Heart left ventricle (tissue), 16 donors: ENCODE measurements at places on chromosomes 16 and 17. TPM values are rescaled to one million over a fixed set of nuclear protein-coding genes. Genes with fewer than 3 reads are reported as not detected.

DNA sequence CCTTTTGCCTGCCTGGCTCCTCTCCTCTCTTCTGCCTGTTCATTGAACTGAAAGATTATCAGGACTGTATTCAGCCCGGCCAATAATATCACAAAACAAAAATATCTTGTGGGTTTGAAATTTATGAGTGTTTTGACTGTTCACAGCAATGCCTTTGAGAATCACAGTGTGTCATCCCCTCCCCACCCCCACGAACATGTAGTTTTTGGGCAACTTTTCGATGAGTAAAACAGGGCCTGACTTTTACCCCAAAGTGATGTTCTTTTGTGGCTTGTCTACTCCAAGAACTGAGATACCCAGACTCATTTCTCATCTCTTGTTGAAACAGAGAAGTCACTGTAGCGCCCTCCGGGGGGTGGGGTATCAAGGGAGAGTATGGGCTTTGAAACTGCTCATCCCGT, 675.7 kb downstream of the WWOX start:
- H3K27me3 ChIP-seq: no peaks in the 10 kb centered on the region
- no peak for DNase-seq
- no peak overlapping the region for H3K27ac ChIP-seq
- peaks cover 3% of the 10 kb centered on the region for H3K4me1 ChIP-seq
- H3K4me3 ChIP-seq: no peak overlapping the region
- no peaks in the 10 kb centered on the region for H3K36me3 ChIP-seq

The CSH1 gene
- not detected for total RNA-seq

DNA sequence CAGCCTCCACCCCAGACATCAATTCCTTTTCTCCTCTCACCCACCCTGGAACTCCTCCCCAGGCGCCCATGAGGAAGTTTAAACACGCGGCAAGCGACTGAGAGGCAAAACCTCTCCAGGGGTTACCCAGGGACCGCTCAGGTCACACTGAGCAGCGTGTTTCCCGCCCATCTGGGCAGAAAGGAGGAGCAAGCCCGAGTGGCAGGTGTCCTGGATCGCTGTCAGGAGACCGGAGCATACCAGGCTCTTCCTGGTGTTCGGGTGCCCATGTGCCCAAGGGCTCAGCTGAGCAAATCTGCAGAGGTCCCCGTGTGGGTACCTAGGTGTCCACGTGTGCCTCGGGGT, 491 bp downstream of the SLC25A19 start:
- H3K27ac ChIP-seq: peak overlapping the region; percentile 94
- H3K4me3 ChIP-seq: peak overlapping the region; percentile 93
- no peaks in the 10 kb centered on the region for H3K27me3 ChIP-seq
- H3K36me3 ChIP-seq: no peaks in the 10 kb centered on the region

- DNase-seq: no peak
- peaks cover 10% of the 10 kb centered on the region for H3K27me3 ChIP-seq
- no peaks in the 10 kb centered on the region for H3K36me3 ChIP-seq
- H3K4me3 ChIP-seq: no peak overlapping the region
- peaks cover 19% of the 10 kb centered on the region for H3K4me1 ChIP-seq
- H3K27ac ChIP-seq: no peak overlapping the region
These were observed 5.1 kb upstream of the SOX8 start for GRCh38 chr16:976389-976931.

GRCh38 chr16:19874851-19875546, 9.6 kb downstream of the GPRC5B start:
- H3K4me3 ChIP-seq: no peak overlapping the region
- H3K36me3 ChIP-seq: peaks cover 28% of the 10 kb centered on the region
- peaks cover 64% of the 10 kb centered on the region for H3K4me1 ChIP-seq
- H3K27ac ChIP-seq: peak overlapping the region; percentile 78
- no peak for DNase-seq

The ATP2A1 gene
- total RNA-seq: 0.15 TPM

DNA sequence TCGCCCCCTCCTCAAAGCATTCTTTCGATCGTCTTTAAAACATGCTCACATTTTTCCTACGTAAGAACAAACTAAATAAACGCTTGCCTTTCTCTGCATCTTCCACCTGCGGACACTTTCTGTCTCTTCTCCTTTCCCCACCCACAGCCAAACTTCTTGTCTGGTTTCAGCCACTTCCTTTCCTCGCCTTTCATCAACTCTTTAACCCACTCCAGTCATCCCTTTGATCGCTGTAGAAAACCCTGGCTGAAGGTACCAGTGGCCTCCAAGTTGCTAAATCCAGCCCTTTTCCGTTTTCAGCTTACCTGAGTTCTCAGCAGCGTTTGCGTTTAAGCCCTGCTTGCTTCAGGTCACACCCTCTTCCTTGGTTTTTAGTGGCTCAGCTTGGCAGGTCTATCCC, 483 bp downstream of the RPA1 start:
- H3K27me3 ChIP-seq: no peaks in the 10 kb centered on the region
- H3K4me1 ChIP-seq: peaks cover 42% of the 10 kb centered on the region
- H3K36me3 ChIP-seq: no peaks in the 10 kb centered on the region
- peak overlapping the region; percentile 88 for H3K4me3 ChIP-seq
- peak overlapping the region; percentile 70 for H3K27ac ChIP-seq

GRCh38 chr16:14309001-14309886, 238.1 kb downstream of the MRTFB start:
- peaks cover 66% of the 10 kb centered on the region for H3K4me1 ChIP-seq
- no peaks in the 10 kb centered on the region for H3K27me3 ChIP-seq
- H3K4me3 ChIP-seq: peak overlapping the region; percentile 24
- DNase-seq: no peak
- H3K36me3 ChIP-seq: no peaks in the 10 kb centered on the region
- no peak overlapping the region for H3K27ac ChIP-seq

GRCh38 chr16:50697881-50698767, 4.7 kb downstream of the NOD2 start:
- H3K4me3 ChIP-seq: peak overlapping the region; percentile 41
- peak; percentile 54 for DNase-seq
- H3K4me1 ChIP-seq: peaks cover 25% of the 10 kb centered on the region
- H3K36me3 ChIP-seq: no peaks in the 10 kb centered on the region
- H3K27ac ChIP-seq: peak overlapping the region; percentile 63

The TP53TG3C gene
- not detected for total RNA-seq

- no peak for DNase-seq
- H3K4me1 ChIP-seq: peaks cover 37% of the 10 kb centered on the region
- H3K4me3 ChIP-seq: peak overlapping the region; percentile 96
- H3K27me3 ChIP-seq: no peaks in the 10 kb centered on the region
- H3K27ac ChIP-seq: peak overlapping the region; percentile 94
These were observed 1.4 kb downstream of the NFAT5 start for GRCh38 chr16:69566981-69567680.

DNA sequence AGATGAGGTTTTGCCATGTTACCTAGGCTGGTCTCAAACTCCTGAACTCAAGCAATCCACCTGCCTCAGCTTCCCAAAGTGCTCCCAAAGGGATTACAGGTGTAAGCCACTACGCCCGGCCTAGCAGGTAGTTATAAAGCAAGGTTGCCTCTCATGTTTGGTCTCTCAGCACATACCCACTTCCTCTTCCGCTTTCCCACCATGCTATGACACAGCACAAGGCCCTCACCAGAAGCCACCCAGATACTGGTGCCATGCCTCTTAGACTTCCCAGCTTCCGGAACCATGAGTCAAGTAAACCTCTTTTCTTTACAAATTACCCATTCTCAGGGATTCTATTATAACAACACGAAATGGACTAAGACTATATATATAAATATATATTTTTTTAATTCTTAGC, 143.6 kb downstream of the COPRS start:
- H3K4me1 ChIP-seq: no peaks in the 10 kb centered on the region
- H3K4me3 ChIP-seq: no peak overlapping the region
- no peaks in the 10 kb centered on the region for H3K36me3 ChIP-seq
- DNase-seq: no peak

GRCh38 chr16:11977376-11978041, 975 bp downstream of the SNX29 start:
- peak overlapping the region; percentile 83 for H3K4me3 ChIP-seq
- no peaks in the 10 kb centered on the region for H3K27me3 ChIP-seq
- peaks cover 10% of the 10 kb centered on the region for H3K4me1 ChIP-seq
- no peaks in the 10 kb centered on the region for H3K36me3 ChIP-seq
- peak; percentile 14 for DNase-seq
- H3K27ac ChIP-seq: peak overlapping the region; percentile 87

DNA sequence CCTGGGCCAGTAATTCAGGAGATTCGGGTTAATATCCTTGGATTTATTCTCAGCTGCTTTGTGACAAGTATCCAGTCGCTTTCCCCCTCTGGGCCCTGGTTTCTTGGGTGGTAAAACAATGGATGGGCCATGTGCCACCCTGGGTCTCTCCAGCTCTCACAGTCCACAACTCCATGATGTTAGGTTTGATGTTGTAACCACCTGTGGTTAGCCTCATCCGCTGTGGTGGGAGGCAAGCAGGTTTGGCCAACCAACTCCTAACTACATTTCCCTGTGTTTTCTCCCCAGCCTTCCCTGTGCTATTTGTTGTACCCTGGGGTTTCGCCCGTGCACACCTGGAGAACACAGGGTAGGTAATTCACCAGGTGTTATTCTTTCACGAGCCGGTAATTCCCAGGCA, 35.1 kb downstream of the GLP2R start:
- H3K4me1 ChIP-seq: no peaks in the 10 kb centered on the region
- H3K36me3 ChIP-seq: no peaks in the 10 kb centered on the region
- H3K27me3 ChIP-seq: no peaks in the 10 kb centered on the region
- H3K4me3 ChIP-seq: no peak overlapping the region
- no peak for DNase-seq
- no peak overlapping the region for H3K27ac ChIP-seq

DNA sequence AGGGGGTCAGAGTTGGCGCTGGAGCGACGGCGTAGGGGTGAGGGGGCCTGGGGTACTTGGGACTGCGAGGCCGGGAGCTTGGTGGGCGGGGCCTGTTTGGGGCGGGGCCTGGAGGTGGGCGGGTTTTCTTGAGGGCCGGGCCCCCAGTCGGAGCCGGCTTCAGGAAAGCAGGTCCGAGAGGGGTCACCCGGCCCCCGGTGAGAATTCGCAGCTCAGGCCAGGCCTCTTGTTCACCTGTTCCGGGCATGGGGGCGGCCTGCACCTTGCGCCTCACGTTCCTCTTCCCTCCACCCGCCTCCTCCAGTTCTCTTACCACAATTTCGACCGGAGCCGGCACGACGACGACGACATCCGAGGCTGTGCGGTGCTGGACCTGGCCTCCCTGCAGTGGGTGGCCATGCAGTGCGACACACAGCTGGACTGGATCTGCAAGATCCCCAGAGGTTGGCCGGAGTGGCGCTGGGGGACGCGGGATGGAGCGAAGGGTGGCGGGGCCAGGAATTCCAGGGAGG, 52.5 kb downstream of the MRC2 start:
- H3K27ac ChIP-seq: no peak overlapping the region
- H3K4me3 ChIP-seq: no peak overlapping the region
- DNase-seq: no peak
- H3K27me3 ChIP-seq: no peaks in the 10 kb centered on the region

DNA sequence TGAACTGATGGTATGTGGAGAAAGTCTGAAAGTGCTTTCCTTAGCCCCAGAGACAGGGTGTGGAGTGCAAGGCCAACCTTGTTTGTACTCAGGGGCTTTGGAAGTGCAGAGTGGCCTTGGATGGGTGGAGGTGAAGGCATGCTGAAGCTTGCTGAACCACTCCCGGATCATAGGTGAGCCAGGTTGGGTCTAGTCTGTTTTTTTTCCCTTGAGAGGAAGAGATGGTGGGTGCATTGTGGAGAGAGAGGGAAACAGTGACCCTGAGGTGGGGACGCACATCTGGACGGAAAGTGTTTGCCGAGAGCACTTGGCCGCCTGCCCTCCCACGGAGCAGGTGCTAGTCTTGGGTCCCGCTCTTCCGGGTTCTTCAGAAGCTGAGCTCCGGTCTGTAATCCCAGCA, 12.5 kb downstream of the ABAT start:
- H3K4me1 ChIP-seq: peaks cover 8% of the 10 kb centered on the region
- DNase-seq: no peak
- no peaks in the 10 kb centered on the region for H3K36me3 ChIP-seq

GRCh38 chr16:1101573-1102332, 5.7 kb upstream of the C1QTNF8 start:
- H3K27me3 ChIP-seq: peaks cover 15% of the 10 kb centered on the region
- H3K4me1 ChIP-seq: peaks cover 18% of the 10 kb centered on the region

GRCh38 chr17:72812823-72813222, 279.7 kb downstream of the SLC39A11 start:
- DNase-seq: no peak
- no peaks in the 10 kb centered on the region for H3K27me3 ChIP-seq
- no peak overlapping the region for H3K27ac ChIP-seq
- H3K36me3 ChIP-seq: no peaks in the 10 kb centered on the region

The SLC4A1 gene
- total RNA-seq: 0.42 TPM

GRCh38 chr17:39548494-39549225, 59.1 kb downstream of the NEUROD2 start:
- DNase-seq: peak; percentile 33
- H3K4me1 ChIP-seq: peaks cover 8% of the 10 kb centered on the region
- H3K4me3 ChIP-seq: no peak overlapping the region
- H3K36me3 ChIP-seq: peaks cover 59% of the 10 kb centered on the region

DNA sequence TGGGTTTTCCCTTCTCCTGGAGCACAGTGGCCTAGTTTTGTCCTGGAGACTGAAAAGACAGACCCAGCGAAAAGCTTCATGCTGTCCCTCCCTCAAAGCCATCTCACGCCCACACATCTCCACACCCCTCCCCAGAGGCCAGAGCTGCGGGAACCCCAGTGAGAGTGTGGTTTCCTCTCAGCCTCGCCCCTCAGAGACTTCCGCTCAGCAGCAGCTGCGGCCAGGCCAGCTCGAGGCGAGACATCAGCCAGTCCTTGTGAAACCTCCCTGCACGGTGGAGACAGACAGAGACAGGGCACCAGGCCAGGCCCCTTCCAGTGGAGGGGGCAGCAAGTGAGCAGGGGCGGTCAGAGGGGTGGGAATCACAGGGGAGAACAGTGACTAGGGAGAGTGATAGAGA, 77.0 kb upstream of the TNRC6C start:
- no peaks in the 10 kb centered on the region for H3K36me3 ChIP-seq
- peaks cover 49% of the 10 kb centered on the region for H3K4me1 ChIP-seq
- DNase-seq: peak; percentile 94
- H3K27ac ChIP-seq: peak overlapping the region; percentile 64

DNA sequence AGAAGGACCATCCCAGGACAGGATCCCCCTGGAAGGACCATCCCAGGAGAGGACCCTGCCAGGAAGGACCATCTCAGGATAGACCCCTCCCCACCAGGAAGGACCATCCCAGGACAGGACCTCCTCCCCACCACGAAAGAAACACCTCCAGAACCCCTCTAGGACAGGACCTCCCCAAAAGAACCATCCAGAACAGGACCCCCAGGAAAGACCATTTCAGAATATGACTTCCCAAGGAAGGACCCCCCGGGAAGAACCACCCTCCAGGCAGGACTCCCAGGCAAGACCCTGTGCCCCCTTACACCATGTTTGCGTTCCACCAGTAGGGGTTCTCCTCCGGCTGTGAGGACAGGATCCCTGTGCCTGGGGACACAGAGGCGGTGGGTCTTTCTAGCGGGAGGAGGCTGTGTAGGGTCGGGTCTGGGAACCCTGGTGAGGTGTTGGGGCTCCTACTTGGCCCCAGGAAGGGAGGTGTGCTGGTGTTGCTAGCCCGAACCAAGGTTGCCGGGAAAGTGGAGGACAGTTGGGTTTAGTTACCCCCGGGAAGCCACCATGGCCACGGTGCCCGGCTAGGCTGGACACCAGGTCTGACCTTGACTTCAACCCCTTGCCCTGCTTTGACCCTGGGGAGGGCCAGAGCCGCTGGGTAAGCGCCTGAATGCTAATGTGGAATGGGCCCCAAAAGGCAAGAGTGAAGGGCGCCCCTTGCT, 2.2 kb downstream of the NOTUM start:
- DNase-seq: no peak
- H3K4me3 ChIP-seq: peak overlapping the region; percentile 40
- H3K27ac ChIP-seq: no peak overlapping the region
- peaks cover 11% of the 10 kb centered on the region for H3K4me1 ChIP-seq
